ENCODE measurements at places on chromosomes 4 and X.

- no peak for DNase-seq
Observed at GRCh38 chr4:2300431-2301224, 38.7 kb upstream of the MXD4 start.

DNA sequence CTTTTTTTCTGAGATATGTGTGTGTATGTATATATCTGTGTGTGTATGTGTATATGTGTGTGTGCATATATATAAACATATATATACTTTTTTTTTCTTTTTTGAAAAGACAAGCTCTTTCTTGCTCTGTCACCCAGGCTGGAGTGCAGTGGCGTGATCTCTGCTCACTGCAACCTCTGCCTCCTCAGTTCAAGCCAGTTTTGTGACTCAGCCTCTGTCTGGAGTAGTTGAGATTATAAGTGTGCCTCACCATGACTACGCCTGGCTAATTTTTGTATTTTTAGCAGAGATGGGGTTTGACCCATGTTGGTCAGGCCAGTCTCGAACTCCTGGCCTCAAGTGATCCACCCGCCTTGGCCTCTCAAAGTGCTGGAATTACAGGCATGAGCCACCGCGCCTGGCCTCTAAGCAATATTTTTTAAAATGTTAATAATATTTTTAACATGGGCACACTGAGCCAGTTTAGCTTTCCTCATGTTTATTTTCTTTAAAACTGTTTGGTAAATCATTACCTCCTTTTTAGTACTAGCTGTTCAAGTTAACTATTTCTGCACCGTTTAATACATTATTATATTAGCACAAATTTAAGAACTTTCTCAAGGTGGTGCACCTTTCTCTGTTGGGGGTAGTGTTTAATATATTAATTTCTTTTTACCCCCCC lies 33.3 kb downstream of the BBS12 start:
- no peak for DNase-seq

DNA sequence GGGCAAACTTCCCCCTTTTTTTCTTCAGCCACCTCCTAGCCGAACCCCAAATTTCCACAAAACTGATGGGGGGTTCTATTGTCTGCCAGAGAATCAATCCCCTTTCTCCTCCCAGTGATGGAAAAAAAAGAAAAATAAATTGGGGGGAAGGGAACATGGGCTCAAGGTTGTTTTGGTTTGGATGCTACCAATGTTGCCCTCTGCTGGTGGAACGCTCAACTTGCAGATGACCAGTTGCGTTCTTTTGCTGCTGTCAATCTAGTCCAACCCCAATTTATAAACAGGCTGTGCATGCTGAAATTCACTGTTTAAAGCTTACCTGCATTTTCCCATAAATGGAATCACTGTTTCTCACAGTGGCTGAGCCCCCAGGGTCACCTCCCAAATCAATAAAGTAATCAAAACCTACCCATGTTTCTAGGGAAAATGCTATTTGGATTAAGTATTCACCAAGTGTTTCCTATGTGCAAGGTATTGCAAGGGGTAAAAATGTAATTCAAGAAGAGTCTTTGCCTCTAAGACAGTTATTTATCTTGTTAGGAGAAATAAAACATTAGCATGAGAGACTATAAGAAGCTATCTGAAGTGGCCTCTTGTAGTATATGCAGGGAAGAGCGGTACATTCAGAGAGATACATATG lies 116.7 kb upstream of the TMEM164 start:
- DNase-seq: peak; percentile 73

GRCh38 chr4:90357117-90357710 lies 230.0 kb downstream of the CCSER1 start:
- DNase-seq: peak; percentile 15

GRCh38 chr4:147777456-147778091 lies 45.7 kb downstream of the ARHGAP10 start:
- DNase-seq: peak; percentile 10
